ENCODE measurements at places on chromosomes 7 and 10.

- no peak for DNase-seq
- H3K27me3 ChIP-seq: no peaks in the 10 kb centered on the region
- peaks cover 3% of the 10 kb centered on the region for H3K4me1 ChIP-seq
- H3K4me3 ChIP-seq: no peak overlapping the region
- H3K36me3 ChIP-seq: no peaks in the 10 kb centered on the region
These were observed 169.6 kb downstream of the SRPK2 start for GRCh38 chr7:105218939-105219770.

DNA sequence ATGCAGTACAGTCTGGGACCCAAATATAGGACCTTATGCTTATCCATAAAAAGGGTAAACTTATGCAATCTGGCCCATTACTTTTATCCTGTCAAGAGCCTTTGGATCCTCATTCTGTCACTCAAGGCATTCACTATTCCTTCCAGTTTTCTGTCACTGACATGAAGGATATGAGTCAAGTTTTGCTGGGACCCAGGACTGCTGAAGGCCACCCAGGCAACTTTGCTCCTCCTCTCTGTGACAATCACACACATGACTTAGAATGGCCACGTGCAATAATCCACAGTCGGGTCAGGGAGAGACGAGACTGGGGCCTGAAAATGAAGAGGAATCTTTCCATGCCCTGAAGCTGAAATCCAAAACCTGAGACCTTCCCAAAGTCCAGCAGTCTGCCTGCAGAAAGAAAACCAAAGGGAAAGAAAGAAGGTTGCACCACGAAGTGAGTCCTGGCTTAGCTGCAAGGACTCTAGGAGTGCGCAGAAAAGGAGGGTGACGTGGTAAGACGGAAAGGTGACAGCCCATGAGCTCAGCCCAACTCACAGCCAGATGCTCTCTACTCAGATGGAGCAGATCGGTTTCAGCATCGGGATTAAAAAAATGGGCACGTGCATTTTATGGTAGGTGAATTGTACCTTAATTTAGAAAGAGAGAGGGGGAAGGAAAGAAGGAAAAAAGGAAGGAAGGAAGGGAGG lies 67.2 kb downstream of the VOPP1 start:
- peaks cover 41% of the 10 kb centered on the region for H3K4me1 ChIP-seq
- H3K27me3 ChIP-seq: no peaks in the 10 kb centered on the region
- H3K4me3 ChIP-seq: no peak overlapping the region
- H3K27ac ChIP-seq: no peak overlapping the region

GRCh38 chr7:75611557-75612178 lies 119.5 kb downstream of the SPDYE5 start:
- H3K27me3 ChIP-seq: no peaks in the 10 kb centered on the region
- H3K4me1 ChIP-seq: peaks cover 12% of the 10 kb centered on the region
- H3K36me3 ChIP-seq: no peaks in the 10 kb centered on the region

- no peak overlapping the region for H3K27ac ChIP-seq
- H3K4me1 ChIP-seq: no peaks in the 10 kb centered on the region
- H3K4me3 ChIP-seq: no peak overlapping the region
- DNase-seq: no peak
- no peaks in the 10 kb centered on the region for H3K27me3 ChIP-seq
These were observed 46.1 kb downstream of the CPEB3 start for GRCh38 chr10:92244796-92245195.

- H3K36me3 ChIP-seq: no peaks in the 10 kb centered on the region
- no peak overlapping the region for H3K27ac ChIP-seq
- H3K4me1 ChIP-seq: peaks cover 7% of the 10 kb centered on the region
- H3K4me3 ChIP-seq: no peak overlapping the region
These were observed 25.0 kb upstream of the CALN1 start for GRCh38 chr7:72437061-72437585.

DNA sequence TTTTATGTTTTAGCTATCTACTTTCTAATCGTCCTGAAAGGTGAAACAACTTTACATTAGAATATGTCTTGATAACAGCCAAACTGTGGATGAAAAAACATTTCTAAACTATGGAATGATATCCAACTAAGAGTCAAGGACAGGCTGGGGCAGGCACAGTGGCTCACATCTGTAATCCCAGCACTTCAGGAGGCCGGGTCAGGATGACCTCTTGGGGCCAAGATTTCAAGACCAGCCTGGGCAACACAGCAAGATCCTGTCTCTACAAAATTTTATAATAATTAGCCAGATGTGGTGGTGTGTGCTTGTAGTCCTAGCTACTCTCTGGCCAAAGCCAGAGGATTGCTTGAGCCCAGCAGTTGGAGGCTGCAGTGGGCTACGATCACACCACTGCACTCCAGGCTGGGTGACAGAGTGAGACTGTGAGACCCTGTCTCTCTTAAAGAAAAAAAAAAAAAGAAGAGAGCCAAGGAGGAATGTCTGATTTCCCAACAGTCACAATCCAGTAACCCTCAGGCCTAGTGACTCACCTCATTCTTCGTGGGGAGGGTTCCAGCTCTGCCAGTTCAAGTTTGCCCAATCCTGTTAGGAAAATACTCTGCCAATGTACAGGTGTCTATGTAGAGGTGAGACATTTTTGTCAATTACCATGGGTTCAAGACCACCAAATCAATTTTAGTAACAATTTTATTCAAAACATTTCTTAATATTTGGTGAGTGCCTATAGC lies 14.6 kb upstream of the FZD1 start:
- DNase-seq: no peak
- no peaks in the 10 kb centered on the region for H3K4me1 ChIP-seq
- no peak overlapping the region for H3K4me3 ChIP-seq
- no peaks in the 10 kb centered on the region for H3K27me3 ChIP-seq
- no peaks in the 10 kb centered on the region for H3K36me3 ChIP-seq

GRCh38 chr10:17031637-17032635 lies 97.7 kb downstream of the CUBN start:
- H3K36me3 ChIP-seq: no peaks in the 10 kb centered on the region
- no peak for DNase-seq
- no peak overlapping the region for H3K4me3 ChIP-seq

DNA sequence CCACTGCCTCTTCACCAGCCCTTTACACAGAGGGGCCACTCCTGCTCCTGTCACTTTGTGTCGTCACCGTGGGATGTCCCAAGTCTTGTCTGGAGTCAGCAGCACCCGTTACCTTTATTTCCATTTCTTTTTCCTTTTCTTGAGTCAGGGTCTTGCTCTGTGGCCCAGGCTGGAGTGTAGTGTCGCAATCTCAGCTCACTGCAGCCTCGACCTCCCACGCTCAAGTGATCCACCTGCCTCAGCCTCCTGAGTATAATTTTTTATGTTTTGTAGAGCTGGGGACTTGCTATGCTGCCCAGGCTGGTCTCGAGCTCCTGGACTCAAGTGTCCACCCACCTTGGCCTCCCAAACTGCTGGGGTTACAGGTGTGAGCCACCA lies 28.6 kb upstream of the ADGRA1 start:
- H3K4me1 ChIP-seq: no peaks in the 10 kb centered on the region
- no peak overlapping the region for H3K27ac ChIP-seq
- no peaks in the 10 kb centered on the region for H3K27me3 ChIP-seq
- DNase-seq: no peak
- no peaks in the 10 kb centered on the region for H3K36me3 ChIP-seq

Data from right atrium auricular region (tissue), 2 donors.